ENCODE measurements at places on chromosomes 6 and 20. TPM values are rescaled to one million over a fixed set of nuclear protein-coding genes. Genes with fewer than 3 reads are reported as not detected.

DNA sequence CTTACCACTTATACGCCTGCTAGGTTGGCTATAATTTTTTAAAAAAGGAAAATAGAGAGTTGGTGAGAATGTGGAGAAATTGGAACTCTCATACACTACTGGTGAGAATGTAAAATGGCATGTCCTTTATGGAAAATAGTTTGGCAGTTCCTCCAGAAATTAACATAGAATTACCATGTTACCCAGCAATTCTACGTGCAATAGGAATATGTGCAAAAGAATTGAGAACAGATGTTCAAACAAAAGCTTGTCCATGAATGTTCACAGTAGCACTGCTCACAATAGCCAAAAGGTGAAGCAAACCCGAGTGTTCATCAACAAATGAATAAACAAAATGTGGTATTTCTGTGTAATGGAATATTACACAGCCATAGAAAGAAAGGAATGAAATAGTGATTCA lies 592.2 kb downstream of the DHX35 start:
- no peak for DNase-seq

DNA sequence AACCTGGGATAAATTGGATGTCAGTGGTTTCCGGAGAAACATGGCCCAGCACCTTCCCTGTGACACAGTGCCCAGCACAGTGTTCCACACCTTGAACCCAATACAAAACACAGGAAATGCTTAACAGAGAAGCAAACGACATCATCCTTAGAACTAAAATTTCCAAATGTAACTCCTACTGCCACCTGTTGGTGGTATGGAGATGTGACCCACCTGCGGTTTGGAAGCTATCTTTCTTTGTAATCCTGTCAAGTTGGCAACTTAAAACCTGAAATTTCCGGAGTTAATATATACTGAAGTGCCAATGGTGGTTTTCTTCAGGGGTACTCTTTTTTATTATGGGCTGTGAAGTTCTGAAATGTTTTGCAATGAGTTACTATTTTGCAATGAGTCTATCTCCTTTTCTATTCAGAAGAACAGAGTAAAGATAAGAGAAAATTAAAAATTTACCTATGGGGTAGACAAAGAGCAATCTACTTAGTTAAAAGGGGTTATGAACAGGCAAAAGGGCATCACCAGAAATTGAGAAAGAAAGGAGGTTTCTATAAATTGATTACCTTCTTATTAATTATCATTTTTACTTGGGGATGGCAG lies 658.8 kb downstream of the PTPRT start:
- no peak for DNase-seq

- peak; percentile 2 for DNase-seq
Observed at GRCh38 chr6:68313911-68314310, 321.2 kb upstream of the ADGRB3 start.

DNA sequence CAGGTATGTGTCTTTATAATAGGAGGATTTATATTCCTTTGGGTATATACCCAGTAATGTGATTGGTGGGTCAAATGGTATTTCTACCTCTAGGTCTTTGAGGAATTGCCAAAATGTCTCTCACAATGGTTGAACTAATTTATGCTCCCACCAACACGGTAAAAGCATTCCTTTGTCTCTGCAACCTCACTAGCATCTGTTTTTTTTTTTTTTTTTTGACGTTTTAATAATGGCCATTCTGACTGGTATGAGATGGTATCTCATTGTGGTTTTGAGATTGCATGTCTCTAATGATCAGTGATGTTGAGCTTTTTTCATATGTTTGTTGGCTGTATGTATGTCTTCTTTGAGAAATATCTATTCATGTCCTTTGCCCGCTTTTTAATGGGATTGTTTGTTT lies 144.9 kb upstream of the RGS17 start:
- DNase-seq = no peak

DNA sequence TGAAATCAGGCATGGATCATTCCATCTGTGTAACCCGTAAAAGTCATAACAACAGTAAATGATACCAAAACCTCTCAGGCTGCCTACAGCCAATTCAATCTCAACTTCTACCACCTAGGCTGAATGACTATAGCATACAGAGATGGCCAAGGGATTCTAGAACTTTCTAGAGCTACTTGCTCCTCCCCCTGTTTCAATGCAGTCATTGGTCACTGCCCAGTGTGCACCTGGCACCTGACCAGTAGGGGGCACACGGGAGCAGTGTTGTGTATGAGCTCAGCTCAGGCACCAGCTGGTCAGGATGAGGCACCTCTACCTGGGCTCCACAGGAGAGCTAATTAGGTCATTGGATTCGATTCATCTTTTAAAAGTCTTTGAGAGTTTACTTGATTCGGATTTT lies 86.2 kb downstream of the PLEKHG1 start:
- DNase-seq = no peak

GRCh38 chr6:36627801-36628246 lies 33.7 kb downstream of the SRSF3 start:
- DNase-seq = peak; percentile 94

DNA sequence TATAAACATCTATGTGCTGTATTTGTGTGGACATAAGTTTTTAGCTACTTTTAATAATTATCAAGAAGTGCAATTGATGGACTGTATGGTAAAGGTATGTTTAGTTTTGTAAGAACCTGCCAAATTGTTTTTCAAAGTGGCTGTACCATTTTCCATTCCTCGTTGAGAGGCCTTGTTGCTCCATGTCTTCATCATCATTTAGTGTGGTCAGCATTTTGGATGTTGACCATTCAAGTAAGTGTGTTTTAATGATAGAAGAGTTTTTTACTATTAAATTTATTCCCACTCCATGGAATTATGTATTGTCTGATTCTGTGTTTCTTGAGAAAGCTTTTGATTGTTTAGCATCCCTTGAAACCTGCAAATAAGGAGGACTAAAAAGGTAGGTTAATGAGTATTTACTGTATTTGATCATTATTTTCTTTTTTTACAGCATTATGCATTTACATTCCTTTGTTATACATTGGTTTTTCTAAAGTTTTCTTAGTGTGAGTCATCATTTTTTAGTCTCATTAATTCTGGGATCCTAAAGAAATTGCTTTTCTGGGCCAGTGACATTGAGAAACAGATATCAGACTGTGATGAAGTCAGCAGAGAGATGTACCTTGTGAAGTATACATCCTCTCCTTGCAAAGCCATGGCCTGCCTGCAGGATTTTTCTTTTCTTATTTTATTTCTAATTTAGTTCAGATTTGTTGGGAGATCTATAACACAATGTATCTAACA lies 312.8 kb upstream of the PTCHD4 start:
- no peak for DNase-seq

GRCh38 chr6:23559587-23560343 lies 566.2 kb upstream of the NRSN1 start:
- DNase-seq = peak; percentile 53

- no peak for DNase-seq
Observed at GRCh38 chr20:53625311-53626129, 31.9 kb upstream of the ZNF217 start.

- no peak for DNase-seq
Observed at GRCh38 chr6:84350397-84350796, 123.0 kb upstream of the CEP162 start.

DNA sequence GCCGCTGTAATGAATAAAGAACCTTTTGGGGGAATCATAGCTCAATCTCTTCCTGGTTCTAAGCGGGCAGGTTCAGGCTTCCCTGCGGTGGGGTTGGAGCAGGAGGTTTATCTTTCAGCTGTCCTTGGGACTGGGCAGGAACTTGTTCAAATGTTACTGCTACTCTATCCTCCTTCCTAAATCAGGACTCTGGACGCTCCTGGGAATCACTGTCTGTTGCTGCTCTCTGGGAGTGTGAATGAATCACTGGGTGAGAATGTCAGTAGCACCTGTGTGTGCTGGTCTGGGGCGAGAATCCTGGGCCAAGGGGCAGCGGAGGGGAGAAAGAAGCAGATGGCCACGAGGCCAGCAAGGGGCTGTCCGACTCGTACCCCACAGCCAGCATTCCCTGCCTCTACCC lies 65.4 kb upstream of the ZNFX1 start:
- DNase-seq = no peak

DNA sequence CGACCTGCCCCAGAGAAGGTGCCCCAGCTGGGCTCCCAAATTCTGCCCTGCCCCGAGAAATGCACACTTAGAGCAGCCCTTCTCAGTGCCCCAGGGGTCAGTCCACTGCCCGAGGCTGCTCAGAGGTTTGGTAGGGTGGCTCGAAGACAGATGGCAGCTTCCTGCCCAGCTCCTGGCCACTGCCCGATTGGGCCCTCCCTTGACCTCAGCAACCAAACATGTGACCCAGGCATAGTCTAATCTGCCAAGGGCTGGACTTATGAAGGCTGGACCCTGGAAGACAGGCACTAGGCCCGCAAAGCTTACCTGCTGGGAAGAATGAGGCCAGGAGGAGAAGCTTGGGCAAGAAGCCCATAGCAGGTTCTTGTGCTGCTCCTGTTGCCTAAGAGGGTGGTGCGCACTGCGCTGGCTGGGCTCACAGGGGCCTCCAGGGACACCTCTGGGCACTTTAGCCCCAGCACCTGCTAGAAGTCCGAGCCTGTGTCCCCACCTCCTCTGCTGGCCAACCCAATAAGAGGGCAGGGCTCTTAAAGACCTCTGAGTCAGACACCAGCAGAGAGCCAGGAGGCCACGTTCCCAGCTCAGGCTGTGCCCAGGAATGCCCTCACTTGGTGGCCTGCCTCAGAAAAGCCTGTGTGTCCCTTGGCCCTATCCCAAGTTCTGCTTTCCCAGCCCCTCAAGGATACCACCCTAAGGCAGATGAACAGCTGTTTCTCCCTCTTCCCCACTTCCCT lies 5.5 kb downstream of the SIGLEC1 start:
- DNase-seq = no peak

- DNase-seq = no peak
Observed at GRCh38 chr20:58482416-58482815, 32.8 kb downstream of the APCDD1L start.

GRCh38 chr6:35582315-35582714 lies 69.6 kb upstream of the TULP1 start:
- no peak for DNase-seq

DNA sequence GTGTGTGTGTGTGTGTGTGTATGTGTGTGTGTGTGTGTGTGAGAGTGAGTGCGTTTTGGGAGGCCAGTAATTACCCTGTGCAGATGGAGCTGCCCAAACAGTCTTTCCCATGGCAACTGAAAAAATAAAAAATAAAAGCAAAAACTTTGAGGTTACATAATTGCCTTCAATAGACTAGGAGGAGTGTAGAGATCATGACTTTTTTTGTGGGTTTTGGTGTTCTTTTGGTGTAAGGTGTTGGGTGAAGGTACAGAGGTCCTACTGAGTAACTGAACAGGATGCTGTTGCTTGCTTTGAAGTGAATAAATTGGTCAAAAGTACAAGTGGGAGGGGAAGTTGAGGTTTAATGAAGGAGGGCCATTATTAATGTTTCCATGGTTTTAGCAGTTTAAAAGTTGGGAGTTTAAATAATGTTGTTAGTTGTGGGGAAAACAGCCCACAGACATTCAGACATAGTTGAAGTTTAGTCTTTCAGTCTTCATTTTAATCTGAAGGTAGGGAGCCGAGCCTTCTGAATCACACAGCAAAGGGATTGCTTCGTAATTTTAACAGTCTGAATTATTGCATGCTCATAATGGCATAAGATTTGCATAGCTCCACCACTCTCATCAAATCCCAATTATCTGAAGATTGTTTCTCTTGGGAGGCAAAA lies 251.4 kb downstream of the PRL start:
- DNase-seq = no peak

- no peak for DNase-seq
Observed at GRCh38 chr6:138032571-138032970, 74.6 kb downstream of the PERP start.

DNA sequence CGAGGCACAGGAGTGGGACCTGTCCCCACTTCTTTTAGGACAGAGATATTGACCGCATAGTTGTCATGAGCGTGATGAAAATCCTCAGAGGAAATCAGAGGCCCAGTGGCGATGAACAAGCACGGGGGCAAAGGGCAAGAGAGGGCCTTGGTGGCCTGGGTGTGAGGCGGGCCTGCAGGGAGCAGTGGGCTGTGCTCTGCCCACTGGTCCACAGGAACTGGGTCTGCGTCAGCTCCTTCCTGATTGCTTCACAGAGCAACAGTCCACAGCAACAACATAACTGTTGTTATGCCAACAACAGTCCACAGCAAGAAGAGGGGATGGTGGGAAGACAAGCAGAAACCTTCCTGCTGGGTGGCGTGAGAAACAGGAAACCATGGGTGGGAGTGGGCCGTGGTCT lies 335.6 kb downstream of the ZFAND3 start:
- peak; percentile 67 for DNase-seq

- DNase-seq = no peak
Observed at GRCh38 chr6:122696079-122696478, 83.4 kb upstream of the FABP7 start.

Gene RIPPLY2
- 0.24 TPM for polyA plus RNA-seq

Gene PET117
- polyA plus RNA-seq = 12.5 TPM

Gene FAM217A
- polyA plus RNA-seq = not detected

Gene CST1
- not detected for polyA plus RNA-seq

Gene SEMG1
- polyA plus RNA-seq = not detected

Gene CD93
- polyA plus RNA-seq = 119 TPM

Gene LY6G6F
- not detected for polyA plus RNA-seq

Gene CAPN11
- 0.30 TPM for polyA plus RNA-seq

Gene ELMO2
- 37.8 TPM for polyA plus RNA-seq

Data from lung (tissue), 17 donors.